ENCODE measurements at places on chromosomes 12 and 14. TPM values are rescaled to one million over a fixed set of nuclear protein-coding genes. Genes with fewer than 3 reads are reported as not detected.

Gene STXBP6
- polyA plus RNA-seq: 20.6 TPM

Gene GON7
- polyA plus RNA-seq: 17.9 TPM

Gene GRIP1
- 0.12 TPM for polyA plus RNA-seq

Gene DRAM1
- polyA plus RNA-seq: 4.2 TPM

Gene MSI1
- 2.9 TPM for polyA plus RNA-seq

Gene OR4K2
- polyA plus RNA-seq: not detected

Gene GLIPR1L2
- polyA plus RNA-seq: 0.80 TPM

Gene FGF23
- polyA plus RNA-seq: not detected

Gene GPR65
- polyA plus RNA-seq: 0.29 TPM

Gene KCNK10
- polyA plus RNA-seq: not detected

Gene IAPP
- 0.09 TPM for polyA plus RNA-seq

Gene WNT1
- not detected for polyA plus RNA-seq

Gene AKAP5
- polyA plus RNA-seq: 0.09 TPM

DNA sequence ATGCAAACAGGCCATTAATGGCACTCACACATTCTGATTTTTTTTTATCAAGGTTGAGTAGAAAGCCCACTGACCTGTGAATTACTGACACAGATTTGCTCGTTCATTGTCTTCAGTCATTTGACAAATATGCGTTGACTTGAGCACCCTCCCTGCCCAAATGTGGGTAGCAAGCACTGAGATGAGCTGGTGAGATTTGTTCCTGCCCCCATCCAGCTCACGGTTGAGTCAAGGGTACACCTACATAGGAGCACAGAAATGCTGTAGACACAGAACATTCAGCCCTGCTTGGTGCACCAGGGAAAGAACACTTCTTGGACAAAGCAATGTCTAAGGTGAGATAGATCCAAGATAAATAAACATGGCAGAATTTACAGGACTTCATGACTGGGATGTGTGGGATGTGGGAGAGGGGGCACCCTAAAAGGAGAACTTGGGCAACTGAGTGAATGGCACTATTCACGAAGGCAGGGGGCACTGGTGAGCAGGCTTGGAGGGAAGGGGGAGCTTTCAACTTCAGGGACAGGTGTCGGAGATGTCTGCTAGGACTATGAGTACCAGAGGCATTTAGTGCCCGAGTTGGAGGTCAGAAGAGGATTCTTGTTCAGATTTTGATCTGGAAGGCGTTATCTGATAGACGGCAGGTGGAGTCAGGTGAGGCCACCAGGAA, 213.4 kb downstream of the VRK1 start:
- no peak for DNase-seq

DNA sequence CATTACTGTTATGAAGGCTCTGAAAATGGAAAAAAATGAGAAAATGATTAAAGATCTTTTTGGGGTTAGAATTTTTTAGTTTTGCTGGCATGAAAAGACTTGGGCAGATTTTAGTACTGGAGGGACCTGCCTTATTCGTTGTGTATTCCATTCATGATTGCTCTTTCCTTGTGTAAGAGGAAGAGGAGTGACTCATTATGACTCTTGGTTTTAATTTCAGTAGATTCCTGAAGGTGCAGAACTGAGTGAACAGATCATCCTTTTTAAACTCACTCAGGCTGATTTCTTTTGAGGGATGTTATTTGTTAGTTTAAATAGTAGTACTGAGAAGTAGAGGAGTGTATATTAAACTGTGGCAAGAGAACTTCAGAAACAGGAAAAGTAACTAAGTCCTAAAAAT, 41.6 kb downstream of the AKAP6 start:
- DNase-seq: no peak

- no peak for DNase-seq
Measured at GRCh38 chr12:83220774-83221173, 534.1 kb downstream of the TMTC2 start.

- peak; percentile 75 for DNase-seq
Measured at GRCh38 chr14:103521438-103521950, 1.1 kb downstream of the CKB start.

DNA sequence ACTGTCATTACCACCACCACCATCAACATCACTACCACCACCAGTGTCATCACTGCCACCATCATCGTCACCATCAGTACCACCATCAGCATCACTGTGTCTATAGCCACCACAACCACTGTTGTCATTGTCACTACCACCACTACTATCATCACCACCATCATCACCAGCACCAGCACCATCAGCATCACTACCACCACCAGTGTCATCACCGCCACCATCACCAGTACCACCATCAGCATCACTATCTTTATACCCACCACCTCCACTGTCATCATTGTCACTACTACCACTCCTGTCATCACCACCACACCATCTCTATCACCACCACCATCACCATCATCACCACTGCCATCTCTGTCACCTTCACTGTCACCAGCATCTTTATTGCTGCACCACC, 60.6 kb downstream of the BEGAIN start:
- peak; percentile 3 for DNase-seq

DNA sequence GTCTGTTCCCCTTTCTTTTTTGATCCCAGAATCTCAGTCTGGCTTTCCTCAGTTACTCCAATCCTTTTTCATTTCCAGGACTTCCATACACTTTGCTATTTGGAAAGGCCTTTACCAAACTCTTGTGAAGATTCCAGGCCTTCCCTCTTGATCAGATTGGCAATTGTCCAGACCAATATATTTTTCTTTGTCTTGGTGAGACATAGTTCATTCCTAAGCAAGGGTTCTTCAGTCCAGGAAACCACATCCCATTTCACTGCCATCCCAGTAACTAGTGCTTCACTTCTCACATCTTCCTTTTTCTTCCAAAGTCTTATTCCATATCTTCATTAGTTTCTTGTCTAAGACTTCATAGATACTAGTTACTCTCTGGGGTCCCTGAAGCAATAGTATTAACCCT, 2.1 kb upstream of the PTPRQ start:
- no peak for DNase-seq

- no peak for DNase-seq
Measured at GRCh38 chr12:43786899-43787693, 19.0 kb downstream of the TWF1 start.

DNA sequence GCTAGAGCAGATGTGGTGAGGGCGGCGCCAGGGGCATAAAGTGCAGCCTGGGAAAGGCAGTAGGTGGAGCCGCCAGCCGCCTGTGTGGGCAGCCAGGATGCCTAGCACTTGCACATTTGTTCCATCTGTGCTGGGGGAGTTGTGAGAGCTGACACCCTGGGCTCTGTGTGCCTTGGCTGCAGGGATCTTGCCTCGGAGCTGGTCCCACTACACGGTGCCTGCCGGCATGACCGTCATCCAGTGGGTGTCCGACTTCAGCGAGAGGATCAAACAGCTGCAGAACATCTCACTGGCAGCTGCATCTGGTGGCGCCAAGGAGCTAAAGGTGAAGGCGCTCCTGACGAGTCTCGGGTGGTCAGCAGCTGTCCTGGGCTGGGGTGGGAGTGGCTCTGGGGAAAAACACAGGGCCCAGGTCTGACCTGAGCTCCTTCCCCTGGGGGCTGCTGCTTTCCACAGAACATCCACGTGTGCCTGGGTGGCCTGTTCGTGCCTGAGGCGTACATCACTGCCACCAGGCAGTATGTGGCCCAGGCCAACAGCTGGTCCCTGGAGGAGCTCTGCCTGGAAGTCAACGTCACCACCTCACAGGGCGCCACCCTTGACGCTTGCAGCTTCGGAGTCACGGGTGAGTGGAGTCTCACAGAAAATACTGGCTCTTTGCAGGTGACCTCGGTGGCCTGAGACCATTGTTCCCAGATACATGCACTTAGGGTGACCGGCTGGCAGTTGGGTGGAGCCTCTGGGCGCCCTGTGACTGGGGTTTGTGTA, 37.4 kb downstream of the HSP90AA1 start:
- no peak for DNase-seq

- peak; percentile 26 for DNase-seq
Measured at GRCh38 chr12:16359512-16360491, 12.4 kb downstream of the MGST1 start.

DNA sequence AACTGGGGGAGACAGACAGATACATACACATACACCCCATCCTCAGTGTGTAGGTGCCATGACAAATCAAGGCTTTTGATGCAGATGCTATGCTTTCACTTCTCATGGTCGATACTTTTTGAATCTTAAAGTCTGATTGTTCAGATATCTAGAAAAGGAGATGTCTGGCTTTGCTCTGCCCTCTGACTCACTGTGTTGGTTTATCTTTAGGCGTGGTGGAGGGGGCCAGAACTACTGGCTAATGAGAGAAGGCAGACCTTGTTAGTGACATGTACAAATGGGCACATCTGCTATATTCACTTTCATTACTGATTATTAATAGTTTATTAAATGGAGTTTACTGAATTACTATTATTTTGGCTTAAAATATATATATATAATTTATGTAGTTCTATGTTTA, 444.3 kb upstream of the RGS6 start:
- no peak for DNase-seq

GRCh38 chr12:26126340-26127284, 1.8 kb upstream of the BHLHE41 start:
- DNase-seq: peak; percentile 87

GRCh38 chr14:104863923-104864266, 1.2 kb upstream of the CEP170B start:
- DNase-seq: no peak

DNA sequence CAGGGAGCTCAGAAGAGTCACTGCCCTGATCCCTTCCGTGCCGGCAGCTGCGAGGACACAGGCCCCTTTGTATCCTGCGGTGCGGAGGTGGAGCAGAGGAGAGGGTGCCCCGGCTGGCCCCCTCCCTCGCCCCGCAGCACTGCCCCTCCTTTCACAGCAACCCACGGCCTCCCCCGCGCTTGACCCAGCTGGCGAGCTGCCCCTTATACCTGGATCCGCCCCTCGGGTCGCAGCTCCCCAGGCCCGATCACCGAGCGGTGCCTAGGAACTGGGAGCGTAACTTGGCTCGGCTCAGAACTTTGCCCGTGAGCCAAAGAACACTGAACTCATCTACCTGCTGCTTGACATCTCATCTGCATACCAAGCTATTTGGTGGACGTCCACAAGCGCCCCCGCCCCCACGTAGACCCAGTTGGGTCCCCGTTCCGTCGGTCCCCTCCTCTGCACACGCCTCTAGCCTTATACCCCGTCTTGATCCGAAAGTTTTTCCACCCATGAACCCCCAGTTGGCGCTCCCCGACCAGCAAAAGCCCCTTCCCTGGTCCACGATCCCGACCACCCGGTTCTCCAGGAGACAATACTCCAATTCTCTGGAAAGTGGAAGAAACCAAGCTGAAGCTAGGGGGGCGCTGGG, 697 bp upstream of the DNAJC14 start:
- peak; percentile 44 for DNase-seq

- DNase-seq: no peak
Measured at GRCh38 chr14:36479344-36479743, 40.7 kb downstream of the NKX2-1 start.

- DNase-seq: no peak
Measured at GRCh38 chr14:73392329-73393257, 65.8 kb downstream of the NUMB start.

DNA sequence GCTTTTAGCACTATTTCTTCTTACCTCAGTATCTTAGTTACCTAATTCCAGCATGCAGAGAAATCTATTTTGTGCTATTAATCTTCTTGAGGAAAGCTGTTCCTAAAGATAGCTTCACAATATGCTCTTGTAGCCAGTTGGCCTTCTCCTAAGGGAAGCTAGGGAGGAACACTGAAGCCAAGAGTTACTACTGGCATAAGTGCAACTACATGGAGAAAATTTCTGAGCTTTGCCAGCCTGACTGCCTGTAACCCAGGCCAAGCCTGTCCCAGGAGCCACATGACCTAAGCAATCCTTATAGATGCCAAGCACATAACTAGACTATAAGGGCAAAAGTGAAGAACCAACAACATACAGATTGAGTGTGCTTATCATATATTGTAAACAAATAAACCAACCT, 890.2 kb downstream of the FLRT2 start:
- DNase-seq: no peak

- DNase-seq: no peak
Measured at GRCh38 chr12:22242726-22243125, 91.8 kb downstream of the ST8SIA1 start.

DNA sequence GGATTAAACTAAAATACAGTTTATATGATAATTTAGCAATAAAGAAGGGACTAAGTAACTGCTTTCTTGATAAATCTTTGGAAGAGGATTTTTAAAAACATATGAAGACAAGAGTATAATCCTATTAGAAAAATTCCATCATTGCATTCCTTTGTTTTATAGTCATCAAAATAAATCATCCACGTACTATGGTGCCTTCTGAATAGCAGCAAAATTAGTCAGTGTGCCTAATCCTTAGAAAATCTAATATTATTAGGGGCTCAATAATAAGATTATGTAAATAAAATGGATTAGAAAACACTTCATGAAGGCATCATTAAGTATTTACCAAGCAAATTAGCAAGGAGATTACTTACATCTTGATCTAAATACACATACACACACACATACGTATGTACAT, 102.1 kb downstream of the KCNH5 start:
- DNase-seq: no peak

DNA sequence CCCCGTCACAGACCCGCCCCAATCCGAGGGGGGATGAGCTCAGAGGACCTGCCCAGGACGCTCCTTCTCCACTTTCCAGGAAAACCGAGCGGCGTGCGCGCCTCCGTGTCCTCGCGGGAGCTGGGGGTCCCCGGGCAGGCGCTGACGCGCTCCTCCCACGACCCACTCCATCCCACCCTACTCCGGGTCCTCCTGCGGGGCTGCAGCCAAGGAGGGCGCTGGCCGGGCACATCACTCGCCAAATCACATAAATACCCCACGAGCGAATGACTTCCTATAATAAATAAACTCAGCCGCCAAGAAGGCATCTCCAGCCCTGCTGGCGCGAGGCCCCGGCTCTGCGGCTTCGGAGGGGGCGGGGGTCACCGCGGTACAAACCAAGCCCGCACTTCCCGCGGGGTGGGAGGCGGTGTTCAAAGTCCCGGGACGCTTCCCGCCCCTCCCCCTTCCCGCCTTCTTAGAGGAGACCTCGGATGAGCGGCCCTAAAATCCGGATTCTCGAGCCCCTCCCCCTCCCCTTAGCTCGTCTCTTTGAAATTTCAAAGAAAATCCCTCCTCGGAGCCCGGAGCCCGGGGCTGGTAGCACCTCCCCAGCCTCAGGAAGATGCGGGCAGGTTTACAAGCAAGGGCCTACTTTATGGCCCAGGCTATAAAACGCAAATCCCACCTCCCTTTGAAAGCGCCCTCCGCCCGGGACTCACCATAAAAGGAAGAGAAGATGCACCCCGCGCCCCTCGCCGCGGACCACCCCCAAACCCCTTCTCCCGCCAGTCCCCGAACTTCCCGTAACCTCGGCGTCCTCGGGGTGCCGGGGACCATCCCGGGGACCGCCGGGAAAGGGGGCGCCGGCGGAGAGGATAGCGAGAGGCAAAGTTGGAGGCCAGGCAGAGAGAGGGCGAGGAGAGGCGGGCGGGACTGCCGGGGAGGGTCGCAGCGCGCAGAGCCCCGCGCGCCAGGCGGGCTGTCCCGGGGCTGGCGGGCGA, 712 bp upstream of the FZD10 start:
- no peak for DNase-seq

GRCh38 chr14:88168498-88169165, 154.4 kb downstream of the KCNK10 start:
- DNase-seq: peak; percentile 21

All from heart right ventricle (tissue), 16 donors.